Kidney glomerular epithelial cell (primary cell): ENCODE measurements at places on chromosomes 4 and X.
A peak's percentile ranks its signal among the peaks of the same experiment; 100 is the strongest.

- DNase-seq = no peak
These were observed 62.7 kb downstream of the SLC9A6 start for GRCh38 chrX:136047969-136048368.

DNA sequence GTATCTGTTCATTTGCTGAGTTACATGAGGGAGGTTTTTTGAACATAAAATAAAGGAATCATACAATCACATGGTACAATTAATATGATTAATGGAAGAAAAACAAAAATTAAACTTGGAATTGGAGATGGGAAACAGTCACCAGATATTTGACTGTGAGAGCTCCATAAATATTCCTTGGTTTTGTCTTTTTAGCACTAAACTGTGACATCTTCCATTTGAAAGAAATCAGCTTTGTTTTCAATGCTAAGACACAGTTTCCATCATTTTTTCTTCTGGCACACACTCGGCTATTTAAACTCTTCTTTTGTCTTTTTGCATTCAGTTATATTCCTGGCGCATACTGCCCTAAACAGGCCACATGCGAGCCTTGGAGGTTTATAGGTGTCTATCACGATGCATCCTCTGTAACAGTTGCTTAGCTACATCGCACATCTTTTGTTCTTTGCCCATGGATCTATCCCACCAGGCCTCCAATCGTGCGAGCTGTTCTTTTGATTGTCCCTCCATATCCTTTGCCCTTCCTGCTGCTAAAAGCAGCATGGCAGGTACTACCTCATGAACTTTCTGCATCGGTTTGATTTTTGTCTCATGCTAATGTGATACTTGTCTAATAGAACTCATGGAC, 158.3 kb downstream of the LDB2 start:
- no peak for DNase-seq

DNA sequence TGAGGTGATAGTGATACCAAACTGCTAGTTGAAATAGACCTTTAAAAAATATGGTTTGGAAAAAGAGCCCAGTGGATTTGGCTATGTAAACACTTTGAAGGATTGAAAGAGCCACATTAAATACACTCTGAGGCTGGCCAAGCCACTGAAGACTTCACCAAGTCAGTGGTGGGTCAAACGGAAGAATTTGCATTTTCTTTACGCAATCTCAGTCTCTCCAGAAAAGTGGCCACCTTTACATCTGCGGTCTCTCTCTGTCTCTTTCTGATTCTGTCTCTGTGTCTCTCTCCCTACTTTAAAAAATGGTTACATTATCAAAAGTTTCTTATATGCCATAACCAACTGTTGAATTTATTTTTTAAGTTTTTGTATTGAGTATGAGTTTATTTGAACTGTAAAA, 651.2 kb upstream of the PITX2 start:
- no peak for DNase-seq

DNA sequence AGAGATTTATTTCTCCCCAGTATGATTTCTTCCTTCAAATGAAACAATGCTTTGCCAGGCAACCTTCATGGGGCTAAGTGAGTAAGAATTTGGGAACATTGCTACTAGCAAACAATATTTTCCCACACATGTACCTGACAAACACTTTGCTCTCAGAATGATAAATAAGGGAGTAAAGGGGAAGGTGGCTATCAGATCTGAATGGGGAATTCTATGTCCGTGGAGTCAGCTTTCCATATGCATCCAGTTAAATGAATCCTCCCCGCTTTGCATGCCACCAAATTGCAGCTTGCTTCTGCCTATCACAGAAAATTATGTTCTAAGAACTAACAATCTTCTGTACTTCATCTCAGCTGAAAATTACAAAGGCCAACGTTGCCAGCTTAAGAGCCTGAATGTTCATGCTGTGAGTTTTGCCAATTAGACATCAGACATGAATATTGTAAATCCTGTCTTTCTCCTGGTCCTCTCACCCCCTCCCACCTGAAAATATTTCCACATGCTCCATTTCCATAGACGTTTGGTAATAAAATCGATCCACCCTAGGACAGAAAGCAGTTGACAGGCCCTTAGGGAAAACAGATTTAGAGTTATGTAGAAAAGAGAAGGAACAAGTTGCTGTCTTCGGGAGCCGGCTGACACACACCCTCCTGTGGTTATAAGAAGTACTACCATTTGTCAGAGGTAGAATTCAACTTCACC, 6.3 kb downstream of the MEPE start:
- peak; percentile 51 for DNase-seq

DNA sequence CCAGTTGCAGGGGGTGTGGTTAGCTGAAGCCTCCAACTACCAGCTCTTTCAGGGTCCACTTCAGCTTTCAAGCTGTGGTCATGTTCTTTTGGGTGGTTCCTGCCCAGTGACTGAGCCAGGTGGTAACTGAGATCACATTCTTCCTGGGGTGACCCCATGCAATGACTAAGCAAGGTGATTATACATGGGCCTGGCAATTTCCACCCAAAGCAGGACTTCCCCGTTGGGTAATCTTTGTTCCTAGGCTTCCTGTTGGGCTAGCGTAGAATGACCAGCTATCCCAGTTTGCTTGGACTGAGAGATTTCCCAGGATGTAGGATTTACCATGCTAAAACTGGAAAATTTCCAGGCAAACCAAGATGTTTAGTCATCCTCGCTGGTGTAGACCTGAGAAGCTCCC, 18.4 kb upstream of the MAGEB17 start:
- DNase-seq = no peak

- DNase-seq = no peak
These were observed 1.2 kb upstream of the BLTP1 start for GRCh38 chr4:122150931-122151330.

- DNase-seq = no peak
These were observed 223.5 kb downstream of the AFAP1 start for GRCh38 chr4:7716010-7716721.

GRCh38 chr4:86935566-86935852, 698 bp downstream of the AFF1 start:
- DNase-seq = no peak

DNA sequence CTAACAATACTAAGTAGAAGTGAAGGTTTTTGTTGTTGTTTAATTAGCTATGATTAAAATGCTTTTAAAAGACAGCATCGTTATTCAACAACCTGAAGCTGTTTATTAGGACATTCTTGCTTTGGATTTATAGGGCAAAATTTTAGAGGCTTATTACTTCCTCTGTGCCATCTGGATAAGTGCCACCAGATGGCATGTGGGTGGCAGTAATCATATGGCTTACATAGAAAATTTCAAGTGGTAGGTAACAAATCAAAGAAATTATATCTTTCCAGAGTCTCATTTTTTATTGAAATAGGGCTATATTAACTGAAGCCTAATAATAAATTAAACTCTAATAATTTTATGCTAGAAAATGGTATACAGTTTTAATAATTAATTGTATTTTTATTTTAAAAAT, 83.3 kb upstream of the HTR2C start:
- DNase-seq = no peak
